NCI-H446 treated with DMSO at 0.1 percent for 48 hours (cell line): ENCODE measurements at places on chromosomes 1 and 21.

- no peak for DNase-seq
Observed at GRCh38 chr1:1013922-1014648, 788 bp downstream of the ISG15 start.

GRCh38 chr1:221072214-221072613 is 193.0 kb downstream of the HLX start:
- no peak for DNase-seq

DNA sequence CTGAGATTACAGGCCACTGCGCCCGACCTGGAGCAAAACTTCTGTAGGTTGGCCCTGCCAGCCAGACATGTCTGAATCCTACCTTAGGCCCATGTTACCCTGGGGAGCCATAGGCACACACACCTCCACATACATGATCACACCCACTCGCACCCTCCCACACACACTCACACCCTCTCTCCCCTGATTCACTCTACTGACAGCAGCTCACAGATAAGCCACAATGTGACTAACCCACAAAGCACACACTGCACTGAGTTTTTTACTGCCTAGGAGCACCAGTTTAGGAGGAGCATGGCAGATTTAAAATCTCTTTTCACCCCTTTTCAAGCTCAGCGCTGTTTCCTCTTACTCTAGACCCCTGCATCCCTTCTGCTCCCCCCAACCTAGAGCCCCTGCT is 41.7 kb downstream of the SLC30A1 start:
- DNase-seq: no peak

GRCh38 chr1:185973645-185974044 is 239.5 kb downstream of the HMCN1 start:
- DNase-seq: no peak

GRCh38 chr1:67652800-67653199 is 32.2 kb upstream of the GADD45A start:
- DNase-seq: peak; percentile 14

DNA sequence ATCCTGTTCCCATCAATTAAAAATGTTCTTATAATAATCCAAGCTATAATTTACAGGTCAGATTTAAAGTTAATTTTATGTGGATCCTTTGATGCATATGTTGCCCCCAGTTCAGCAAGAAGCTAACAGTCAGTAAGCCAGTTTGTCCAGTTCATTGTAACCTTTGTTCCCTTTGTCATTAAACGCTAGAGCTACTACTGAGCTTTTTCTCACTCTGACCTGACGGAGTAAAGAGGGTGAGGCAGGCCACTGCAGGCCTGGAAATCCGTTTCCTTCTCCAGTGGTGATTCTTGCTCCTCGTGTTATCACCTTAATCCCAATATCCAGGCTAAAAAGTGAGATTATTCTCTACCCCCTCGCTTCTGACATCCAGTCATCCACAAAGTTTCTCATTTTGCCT is 10.2 kb downstream of the YBX1 start:
- no peak for DNase-seq

DNA sequence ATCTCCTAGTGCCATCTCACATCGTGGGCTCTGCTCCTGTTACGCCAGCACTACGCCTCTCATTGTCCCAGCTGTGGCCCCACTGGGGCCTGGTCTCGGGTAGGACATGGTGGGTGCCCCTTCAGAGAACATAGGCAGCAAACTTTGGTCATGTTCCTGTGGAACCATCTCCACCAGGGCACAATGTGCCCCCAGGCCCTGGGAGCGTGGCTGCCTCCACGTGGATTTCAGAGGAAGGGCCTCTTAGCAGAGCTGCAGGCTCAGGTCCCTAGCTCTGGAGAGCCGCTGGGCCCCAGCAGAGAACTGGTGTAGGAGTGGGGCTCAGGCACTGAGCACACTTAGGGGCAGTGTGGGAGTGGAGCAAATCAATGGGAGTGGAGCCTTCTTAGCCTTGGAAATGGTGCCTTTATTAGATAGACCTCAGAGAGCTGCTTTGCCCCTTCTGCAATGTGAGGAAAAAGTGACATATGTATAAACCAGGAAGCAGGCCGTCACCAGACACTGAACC is 460.0 kb downstream of the NCAM2 start:
- DNase-seq: no peak

DNA sequence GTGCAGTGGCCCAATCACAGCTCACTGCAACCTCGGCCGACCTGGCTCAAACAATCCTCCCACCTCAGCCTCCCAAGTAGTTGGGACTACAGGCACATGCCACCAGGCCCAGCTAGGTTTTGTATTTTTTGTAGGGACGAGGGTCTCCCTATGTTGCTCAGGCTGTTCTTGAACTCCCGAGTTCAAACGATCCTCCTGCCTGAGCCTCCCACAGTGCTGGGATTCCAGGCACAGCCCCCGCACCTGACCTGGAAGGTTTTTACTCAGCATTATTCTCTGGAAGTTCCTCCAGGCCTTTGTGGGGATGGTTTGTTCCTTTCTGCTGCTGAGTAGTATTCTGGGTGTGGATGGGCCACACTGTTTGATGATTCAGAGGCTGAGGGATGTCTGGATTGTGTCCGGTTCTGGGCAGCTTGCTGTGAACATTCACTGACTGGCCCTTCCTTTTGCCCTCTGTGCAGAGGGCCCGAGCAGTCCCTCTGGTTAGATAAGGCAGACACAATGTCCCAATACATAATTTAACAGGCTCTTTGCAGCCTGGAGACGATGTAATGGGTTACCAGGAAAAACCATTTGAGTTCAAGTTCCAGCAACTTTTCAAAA is 6.0 kb upstream of the TRAPPC10 start:
- DNase-seq: no peak

GRCh38 chr21:26758083-26758880 is 86.9 kb downstream of the ADAMTS1 start:
- no peak for DNase-seq

- DNase-seq: no peak
Observed at GRCh38 chr1:1283821-1284220, 3.6 kb downstream of the SCNN1D start.

- DNase-seq: no peak
Observed at GRCh38 chr1:6634371-6635052, 9.8 kb downstream of the THAP3 start.
